Activated CD8-positive, alpha-beta memory T cell treated with anti-CD3 and anti-CD28 coated beads for 24 hours (primary cell): ENCODE measurements at places on chromosomes 2 and 18.

DNA sequence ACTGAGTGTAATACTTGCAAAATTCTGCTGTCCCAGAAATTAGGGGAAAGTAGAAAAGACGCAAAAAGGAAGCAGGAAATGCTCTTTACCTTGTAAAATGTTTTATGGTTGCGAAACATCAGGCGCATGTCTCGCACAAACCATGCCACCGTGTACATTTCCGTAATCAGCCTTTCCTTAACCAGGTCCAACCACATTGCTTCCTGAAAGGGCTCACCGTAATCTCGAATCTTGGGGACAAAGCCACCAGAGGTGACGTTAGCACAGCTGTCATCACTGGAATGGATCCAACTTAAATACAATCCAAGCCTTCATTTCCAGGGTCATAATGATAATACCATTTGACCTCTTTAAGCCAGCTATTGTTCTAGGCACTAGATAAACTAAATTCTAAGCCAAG is 49.3 kb downstream of the SP110 start:
- DNase-seq, result no peak

GRCh38 chr2:23757686-23758433 is 169.1 kb downstream of the ATAD2B start:
- no peak for DNase-seq

- no peak for DNase-seq
These were observed 177.3 kb downstream of the HDAC4 start for GRCh38 chr2:239223310-239224198.

DNA sequence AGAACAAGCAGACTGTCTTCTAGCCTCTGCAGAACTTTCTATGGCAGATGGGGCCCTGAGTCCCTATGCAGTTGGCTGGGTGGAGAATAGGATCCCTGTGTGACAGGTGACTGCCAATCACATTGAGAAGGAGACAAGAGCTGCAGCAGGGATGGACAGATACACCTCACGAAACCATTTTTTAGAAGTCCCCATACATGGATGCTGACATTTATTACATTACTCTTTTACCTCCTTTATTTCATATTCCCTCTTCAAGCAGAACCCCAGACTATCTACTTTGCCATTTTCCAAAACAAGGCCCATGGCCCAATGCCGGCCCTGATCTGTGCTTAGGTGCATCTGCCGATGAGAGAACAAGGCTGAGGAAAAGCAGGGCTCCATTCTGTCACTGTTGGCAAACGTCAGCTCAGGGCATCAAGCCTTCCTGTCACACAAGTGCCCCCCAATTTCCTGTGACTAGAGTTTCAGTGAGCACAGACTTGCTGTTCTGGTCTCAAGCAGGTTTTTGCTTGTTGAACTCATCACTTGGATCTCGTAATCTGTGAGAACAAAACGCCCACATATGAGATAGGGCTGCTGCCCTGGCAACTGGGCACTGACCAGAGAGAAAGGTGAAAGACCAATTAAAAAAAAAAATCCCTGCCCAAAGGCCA is 35.8 kb downstream of the LOXHD1 start:
- no peak for DNase-seq

GRCh38 chr2:217821536-217822147 is 181.2 kb downstream of the TNS1 start:
- DNase-seq, result no peak

DNA sequence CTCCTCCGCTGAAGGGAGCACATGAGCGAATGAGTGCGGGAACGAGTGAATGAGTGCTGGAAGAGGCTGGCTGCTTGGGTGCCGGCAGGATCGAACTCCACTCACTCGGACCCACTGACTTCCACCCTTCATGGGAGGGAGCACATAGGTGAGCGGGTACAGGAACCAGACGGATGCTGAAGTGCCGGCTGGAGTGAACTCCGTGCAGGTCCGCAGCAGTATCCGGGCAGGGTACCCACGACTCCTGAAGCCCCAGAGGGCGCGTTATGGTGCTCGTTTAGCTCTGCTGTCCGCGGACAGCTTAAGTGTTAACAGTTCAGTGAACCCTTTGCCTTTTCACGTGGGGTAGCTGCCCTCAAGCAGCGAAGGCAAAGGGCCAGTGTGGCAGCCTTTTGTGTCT is 23.2 kb downstream of the RPRM start:
- no peak for DNase-seq
